Memory B cell (primary cell): ENCODE measurements at places on chromosomes 3 and 15.

- no peak for DNase-seq
These were observed 200.1 kb downstream of the SLC9A9 start for GRCh38 chr3:143648218-143648617.

- no peak for DNase-seq
These were observed 202.4 kb upstream of the GADL1 start for GRCh38 chr3:31096661-31097395.

DNA sequence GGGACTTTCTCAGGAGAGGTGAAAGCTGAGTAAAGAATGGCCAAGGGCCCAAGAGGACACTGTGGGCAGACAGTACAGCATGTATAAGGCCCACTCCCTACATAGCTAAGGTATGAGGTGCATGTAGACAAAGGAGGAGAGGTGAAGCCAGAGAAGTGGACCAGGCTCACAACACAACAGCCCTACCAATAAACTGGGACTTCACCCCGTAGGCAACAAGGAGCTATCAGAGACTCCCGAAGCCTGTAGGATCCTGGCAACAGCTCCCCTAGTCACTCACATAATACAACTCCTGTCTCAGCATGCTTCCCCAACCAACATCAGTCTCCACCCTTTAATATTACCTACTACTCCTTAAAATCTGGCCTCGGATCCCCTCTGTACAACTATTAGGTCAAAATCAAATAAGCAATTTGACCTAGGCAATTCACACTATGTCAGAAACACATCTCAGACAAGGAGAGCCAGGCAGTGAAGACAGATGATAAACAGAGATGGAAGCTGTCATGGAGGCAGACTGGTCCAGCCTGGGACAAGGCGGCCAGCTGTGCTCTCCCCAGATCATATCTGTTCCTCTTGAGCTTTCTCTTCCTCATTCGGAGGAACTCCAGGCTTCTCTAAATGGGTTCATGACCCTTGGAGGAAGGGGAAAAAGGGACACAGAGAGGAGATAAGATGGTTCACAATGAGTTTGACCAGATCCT, 1.4 kb downstream of the XXYLT1 start:
- DNase-seq: no peak

GRCh38 chr3:192082730-192083660, 622.0 kb downstream of the PYDC2 start:
- no peak for DNase-seq

GRCh38 chr15:91104111-91104510, 4.1 kb downstream of the SV2B start:
- no peak for DNase-seq

- DNase-seq: no peak
These were observed 617.6 kb upstream of the MDFIC2 start for GRCh38 chr3:70930066-70930465.

GRCh38 chr15:46416544-46416943, 781.7 kb downstream of the SQOR start:
- no peak for DNase-seq

- no peak for DNase-seq
These were observed 6.9 kb upstream of the NME9 start for GRCh38 chr3:138336454-138336999.

DNA sequence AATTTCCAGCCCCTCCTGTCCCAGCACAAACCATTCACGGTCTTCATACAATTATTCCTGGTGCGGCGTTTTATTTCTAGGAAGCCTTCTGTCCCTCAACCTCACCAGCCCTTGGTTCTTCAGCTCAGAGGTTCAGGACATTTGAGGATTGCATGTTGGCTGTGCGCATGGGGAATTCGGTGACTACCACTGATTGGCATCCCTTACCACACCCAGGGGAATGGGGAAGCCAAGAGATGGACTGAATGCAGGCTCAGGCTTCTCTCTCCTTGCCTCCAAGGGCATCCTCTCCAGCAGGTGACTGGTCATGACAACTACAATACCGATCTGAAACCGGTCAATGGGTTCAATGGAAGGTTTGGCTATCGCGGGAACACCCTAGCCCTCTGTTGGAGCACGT, 153.8 kb downstream of the MTHFS start:
- DNase-seq: no peak

DNA sequence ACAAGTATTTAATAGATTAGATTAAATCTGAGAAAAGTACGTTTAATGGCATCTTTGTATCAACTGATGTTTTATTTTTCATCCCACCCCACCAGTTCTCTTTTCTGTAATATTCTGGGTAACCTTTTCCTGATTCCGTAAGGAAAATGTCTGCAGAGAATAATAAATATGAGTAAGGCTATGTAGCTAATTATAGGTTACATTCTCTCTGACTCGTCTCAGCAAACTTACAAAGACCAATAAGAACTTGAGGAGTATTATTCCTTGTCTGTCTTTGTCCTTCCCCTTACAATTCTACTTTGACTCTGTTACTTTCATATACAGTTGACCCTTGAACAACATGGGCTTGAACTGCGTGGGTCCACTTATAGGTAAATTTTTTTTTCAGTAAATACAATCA, 12.1 kb downstream of the SNAP23 start:
- no peak for DNase-seq

GRCh38 chr3:70890020-70890394, 577.6 kb upstream of the MDFIC2 start:
- DNase-seq: no peak

- DNase-seq: no peak
These were observed 44.3 kb upstream of the ZNF385D start for GRCh38 chr3:21795152-21795837.

GRCh38 chr15:62824111-62825015, 218.2 kb upstream of the TPM1 start:
- no peak for DNase-seq

- DNase-seq: no peak
These were observed 138.0 kb downstream of the STT3B start for GRCh38 chr3:31670722-31671121.

DNA sequence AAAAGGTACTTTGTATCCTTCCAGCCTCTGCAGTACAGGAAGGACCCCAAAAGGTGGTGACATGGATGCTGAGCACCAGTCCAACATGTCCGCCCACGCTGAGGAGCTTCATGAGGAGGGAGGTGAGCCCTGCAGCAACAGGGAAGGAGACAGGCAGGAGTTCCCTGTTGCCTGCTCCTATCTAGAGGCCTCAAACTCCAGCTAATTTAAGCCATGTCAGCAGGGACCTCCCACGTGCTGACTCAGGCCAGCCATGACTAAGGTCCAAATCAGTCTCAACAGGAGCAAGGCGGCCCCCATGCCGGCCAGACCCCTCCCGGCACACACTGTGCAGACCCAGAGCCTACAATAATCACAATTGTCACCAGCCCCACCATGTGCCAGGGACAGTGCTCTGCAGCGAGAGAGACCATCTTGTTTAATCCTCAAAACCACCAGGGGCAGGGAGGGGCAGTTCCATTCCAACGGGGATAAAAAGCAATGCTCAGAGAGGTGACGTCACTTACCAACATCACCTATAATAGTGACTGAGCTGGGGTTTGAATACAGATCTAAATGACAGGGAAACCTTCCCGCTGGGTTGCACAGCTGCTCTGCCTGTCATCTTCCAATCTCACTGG, 54.5 kb upstream of the GATA2 start:
- no peak for DNase-seq

GRCh38 chr3:157174649-157175498, 14.9 kb upstream of the CCNL1 start:
- DNase-seq: peak; percentile 84

GRCh38 chr3:100141586-100141985, 27.3 kb upstream of the FILIP1L start:
- DNase-seq: no peak

- no peak for DNase-seq
These were observed at the start of gene PLOD2 for GRCh38 chr3:146160964-146161662. Gene PLOD2 (minus strand): TSS chr3:146161184. CDS start chr3:146160989, 195 bp downstream.

DNA sequence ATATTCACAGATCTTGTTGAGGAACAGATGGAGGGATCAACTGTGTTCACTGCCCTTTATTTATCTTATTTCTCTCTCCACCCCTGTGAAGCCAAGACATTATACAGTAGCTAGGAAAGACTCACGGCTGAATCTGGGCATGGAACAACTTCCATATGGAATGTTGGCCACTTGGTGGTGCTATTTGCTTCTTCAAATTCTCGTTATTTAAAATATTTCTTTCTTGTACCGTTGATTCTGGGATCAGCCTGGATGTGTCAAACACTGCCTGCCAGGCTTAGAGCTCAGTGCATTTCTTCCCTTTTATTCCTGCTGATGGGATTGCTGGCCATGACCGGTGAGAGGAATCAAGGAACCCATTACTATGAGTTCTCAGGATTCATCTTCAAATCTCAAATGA, 17.5 kb upstream of the GASK1A start:
- no peak for DNase-seq

DNA sequence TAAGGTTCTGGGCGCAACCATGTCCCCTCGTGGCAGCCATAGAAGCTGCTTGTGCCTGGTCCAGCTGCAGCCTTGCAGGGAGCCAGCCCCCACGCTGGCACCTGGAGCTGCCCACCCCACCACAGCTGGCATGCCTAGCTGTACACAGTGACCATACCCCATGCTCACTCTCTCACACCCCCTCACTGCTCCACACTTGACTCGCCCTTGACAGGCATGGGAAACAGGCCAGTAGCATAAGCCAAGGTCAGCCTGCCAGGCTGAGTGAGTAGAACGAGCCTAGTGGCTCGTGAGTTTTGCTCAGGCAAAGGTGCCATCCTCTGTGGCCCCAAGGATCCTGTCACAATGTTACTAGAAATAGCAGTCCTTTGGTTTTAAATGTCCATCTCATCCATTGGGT, 52.7 kb upstream of the CADM2 start:
- DNase-seq: no peak

DNA sequence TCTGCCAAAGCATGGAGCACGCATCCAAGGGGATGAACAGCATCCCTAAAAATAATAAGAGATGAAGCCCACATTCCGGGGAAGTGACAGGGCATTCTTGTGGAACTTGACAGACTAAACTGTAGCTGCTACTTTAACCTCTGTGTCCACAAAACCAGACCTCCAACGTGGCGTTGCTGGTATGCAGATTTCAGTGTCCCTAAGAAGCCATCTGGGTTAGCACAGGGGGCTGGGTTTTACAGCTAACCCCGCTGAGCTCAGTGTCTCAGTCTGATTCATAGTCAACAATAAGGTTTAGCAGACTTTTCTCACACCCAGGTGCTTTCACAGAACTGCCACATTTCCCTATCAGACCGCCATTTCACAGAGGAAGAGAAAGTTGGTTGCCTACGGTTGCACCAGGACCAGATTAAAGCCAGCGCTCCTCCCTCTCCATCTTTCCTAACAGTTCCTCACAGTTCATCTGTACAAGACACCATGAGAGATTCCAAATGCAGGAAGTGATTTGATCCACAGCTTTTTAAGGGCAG, 61.6 kb upstream of the CTDSPL start:
- no peak for DNase-seq

DNA sequence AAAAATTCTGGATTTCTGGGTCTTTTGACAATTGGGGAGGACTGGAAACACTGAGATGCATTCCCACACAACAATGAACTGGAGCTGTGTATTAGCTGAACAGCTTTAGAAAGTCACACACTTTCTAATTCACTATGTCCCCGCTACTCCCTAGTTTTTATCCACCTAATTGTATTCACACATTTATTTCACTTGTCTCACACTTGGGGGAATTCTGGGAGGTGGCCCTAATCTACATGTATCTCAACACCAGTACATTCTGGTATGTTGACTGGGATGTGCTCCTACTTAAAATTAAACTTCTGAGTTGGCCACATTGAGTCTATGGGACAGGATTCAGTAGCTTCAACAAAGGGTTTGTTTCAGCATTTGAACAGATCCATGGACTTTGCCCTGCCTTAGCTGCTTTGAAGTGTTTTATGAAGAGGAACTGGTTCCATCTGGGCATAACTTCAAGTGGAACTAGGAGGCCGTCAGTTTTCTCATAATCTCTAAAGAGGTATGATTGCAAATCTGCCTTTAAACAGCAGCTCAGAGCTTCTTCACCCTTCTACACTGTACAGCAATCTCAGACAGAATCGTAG, 106.5 kb upstream of the CMC1 start:
- no peak for DNase-seq

GRCh38 chr3:71951361-71951760, 166.4 kb upstream of the PROK2 start:
- no peak for DNase-seq

DNA sequence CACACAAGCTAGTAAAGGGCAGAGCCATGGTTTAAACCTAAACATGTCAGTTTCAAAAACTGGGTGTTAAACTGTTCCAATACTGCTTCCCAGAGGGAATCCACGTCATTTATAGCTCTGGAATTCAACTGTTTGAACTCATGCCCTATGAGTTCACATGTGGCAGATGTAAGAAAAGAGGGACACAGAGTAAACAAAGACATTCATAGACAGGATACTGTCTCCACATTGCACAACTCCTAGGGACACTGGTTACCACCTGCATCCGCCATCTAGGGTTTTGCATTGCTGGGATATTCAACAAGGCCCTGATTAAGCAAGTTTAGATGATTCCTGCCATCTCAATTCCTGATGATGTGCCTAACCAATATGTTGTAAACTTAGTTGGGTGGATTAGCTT, 134.1 kb upstream of the COL8A1 start:
- no peak for DNase-seq

- no peak for DNase-seq
These were observed 236.8 kb downstream of the CACNA2D3 start for GRCh38 chr3:54358969-54359694.

DNA sequence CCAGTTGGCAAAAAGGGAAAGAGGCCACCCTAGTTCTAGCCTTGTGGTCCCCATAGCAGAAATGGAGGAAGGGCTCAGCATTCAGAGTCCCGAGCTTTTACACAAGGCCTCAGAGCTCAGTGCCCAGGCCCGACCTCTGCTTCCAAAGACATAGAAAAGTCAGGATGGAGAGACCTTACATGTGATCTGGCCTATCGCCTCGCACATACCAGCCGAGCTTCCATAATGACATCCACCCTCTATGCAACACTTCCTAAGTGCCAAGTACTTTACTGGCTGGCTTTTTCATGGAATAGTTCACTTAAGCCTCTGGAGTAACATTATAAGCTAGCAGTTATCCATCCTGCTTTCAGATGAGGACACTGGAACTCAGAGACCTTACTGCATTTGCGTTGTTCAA, 275.9 kb downstream of the FAM43A start:
- no peak for DNase-seq

- DNase-seq: no peak
These were observed 216.1 kb downstream of the SLCO3A1 start for GRCh38 chr15:92069308-92070250.
